CD4-positive, alpha-beta T cell treated with Interleukin-17A for 1 hour (primary cell): ENCODE measurements at places on chromosomes 3 and 15.

DNA sequence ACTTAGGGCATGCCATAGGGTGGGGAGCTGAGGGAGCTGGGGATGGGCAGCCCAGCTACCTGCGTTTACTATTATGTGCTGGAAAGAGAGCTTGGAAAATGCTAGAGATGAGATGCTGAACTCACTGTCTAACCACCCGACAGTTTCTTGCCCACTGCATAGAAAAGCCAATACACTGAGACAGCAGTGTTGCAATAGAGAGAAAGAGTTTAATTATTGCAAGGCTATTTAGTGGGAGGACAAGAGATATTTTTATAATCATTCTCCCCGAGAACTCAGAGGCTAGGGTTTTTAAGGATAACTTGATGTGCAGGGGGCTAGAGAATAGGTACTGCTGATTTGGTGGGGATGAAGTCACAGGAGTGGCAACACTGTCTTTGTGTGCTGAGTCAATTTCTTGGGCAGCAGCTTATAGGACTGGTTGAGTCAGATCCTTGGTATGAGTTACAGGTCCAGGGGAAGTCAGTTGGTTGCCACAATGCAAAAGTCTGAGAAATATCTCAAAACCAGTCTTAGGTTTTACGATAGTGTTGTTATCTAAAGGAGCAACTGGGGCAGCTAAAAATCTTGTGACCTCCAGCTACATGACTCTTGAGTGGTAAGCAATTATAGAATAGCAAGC lies 205.9 kb downstream of the GABRG3 start:
- no peak for DNase-seq

GRCh38 chr15:23645371-23646164 lies 2.1 kb downstream of the MAGEL2 start:
- DNase-seq, result no peak

DNA sequence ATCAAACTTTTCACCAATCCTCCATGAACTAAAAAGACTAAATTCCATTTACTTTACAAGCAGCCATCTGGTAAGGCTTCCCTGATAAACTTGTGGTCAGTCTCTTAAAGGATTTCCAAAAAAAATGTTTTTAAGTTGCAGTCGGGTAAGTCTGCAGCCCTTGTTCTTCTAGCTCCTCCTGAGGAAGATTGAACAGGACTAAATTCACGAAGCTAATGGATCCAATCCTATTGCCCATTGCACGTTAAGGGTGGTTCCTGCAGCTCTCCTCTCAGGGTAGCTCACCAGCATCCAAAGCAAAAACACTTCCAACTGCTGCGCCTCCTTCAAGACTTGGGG lies 2.8 kb downstream of the HES1 start:
- DNase-seq, result no peak

GRCh38 chr3:172317984-172318383 lies 130.3 kb downstream of the GHSR start:
- peak; percentile 9 for DNase-seq

GRCh38 chr15:69755551-69756310 lies 303.1 kb downstream of the RPLP1 start:
- peak; percentile 67 for DNase-seq

GRCh38 chr3:161548301-161548700 lies 51.7 kb downstream of the OTOL1 start:
- no peak for DNase-seq

DNA sequence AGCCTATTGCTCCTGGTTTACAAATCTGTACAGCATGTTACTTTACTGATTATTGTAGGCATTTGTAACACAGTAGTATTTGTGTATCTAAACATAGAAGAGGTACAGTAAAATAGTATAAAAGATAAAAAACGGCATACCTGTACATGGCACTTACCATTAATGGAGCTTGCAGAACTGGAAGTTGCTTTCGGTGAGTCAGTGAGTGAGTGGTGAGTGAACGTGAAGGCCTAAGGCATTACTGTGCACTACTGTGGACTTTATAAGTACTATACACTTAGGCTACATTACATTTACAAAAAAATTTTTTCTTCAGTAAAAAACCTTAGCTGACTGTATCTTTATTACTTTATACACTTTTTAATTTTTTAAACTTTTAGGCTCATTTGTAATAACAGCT lies 90.9 kb downstream of the RAP2B start:
- no peak for DNase-seq

GRCh38 chr3:188152660-188153436 lies 1.1 kb upstream of the LPP start:
- no peak for DNase-seq

GRCh38 chr3:169242708-169243513 lies 420.6 kb downstream of the MECOM start:
- DNase-seq, result no peak

GRCh38 chr15:64560998-64561397 lies 100.6 kb downstream of the ZNF609 start:
- DNase-seq, result no peak

DNA sequence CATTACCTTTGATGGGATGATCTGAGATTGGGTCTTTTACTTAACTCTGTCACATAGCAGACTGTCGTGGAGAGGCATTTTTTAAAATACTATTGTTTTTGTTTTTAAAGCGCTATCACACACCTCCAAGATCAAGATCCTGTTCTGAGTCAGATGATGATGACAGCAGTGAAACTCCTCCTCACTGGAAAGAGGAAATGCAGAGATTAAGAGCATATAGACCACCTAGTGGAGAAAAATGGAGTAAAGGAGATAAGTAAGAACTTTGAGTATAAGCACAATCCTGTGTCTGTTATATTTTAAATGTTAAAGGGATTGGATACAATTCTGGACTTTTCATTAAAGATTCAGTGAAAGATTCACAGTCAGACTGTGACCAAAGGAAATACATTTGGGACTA lies 18.4 kb upstream of the ZBTB47 start:
- DNase-seq, result peak; percentile 39

DNA sequence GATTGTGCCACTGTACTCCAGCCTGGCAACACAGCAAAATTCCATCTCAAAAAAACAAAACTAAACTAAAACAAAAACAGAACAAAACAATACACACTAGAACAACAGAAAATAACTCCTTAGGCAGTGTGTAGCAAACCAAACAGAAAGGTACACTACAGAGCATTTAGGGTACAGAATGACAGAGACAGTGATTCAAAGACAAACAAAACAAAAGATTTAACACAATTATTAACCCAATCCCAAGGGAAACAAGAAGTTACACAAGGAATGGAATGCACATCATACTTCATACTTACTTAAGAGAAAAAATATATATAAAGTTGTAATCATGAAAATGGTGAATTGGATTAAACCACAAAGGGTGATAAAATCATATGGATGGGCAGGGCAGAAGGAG lies 12.9 kb downstream of the SLC25A20 start:
- no peak for DNase-seq

- no peak for DNase-seq
Observed at GRCh38 chr3:132596816-132597433, at the start of gene ACKR4. Gene ACKR4 (plus strand): TSS chr3:132597270. CDS start chr3:132600398, 3,128 bp downstream.

GRCh38 chr3:182802413-182803390 lies 9.4 kb downstream of the ATP11B start:
- DNase-seq, result no peak

GRCh38 chr3:188796122-188796631 lies 375.6 kb upstream of the TPRG1 start:
- peak; percentile 10 for DNase-seq

- DNase-seq, result no peak
Observed at GRCh38 chr3:150124142-150124541, 153.4 kb upstream of the PFN2 start.

GRCh38 chr3:57982561-57983243 lies 25.5 kb upstream of the FLNB start:
- no peak for DNase-seq

DNA sequence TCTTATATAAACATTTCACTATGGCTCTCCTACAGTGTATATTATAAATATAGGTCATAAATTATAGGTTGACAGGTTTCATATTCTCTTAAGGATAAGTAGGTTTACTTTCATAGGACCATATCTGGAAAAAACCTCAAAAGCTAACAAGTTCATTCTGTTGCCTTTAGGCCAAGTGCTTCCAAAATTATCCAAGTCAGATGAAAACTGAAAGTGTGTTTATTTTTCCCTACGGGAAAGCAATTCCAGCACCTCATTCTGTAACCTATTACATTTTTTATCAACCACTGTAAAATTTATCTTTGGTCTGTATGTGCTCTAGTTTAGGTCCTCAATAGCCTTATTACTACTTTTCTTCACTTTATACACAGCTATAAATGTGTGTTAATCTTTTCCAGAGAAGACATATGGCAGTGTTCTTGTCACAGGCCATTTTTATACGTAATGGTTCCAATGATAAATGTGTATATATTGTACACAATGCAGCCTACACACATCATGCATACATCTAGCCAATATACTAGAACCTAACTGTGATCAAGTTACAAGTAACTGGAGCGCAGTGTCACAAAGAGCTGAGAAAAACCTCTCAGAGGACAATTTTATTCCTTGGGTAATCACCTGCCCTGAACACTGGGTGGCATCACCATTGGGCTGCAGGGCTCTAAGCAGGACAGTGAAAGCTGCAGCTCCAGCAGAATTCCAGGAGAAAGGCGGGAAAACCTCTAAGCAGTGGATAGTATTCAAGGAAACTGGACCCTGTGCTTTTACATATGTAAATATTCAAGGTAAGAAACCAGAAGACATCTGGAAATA lies 251.3 kb downstream of the CTNNB1 start:
- DNase-seq, result no peak

DNA sequence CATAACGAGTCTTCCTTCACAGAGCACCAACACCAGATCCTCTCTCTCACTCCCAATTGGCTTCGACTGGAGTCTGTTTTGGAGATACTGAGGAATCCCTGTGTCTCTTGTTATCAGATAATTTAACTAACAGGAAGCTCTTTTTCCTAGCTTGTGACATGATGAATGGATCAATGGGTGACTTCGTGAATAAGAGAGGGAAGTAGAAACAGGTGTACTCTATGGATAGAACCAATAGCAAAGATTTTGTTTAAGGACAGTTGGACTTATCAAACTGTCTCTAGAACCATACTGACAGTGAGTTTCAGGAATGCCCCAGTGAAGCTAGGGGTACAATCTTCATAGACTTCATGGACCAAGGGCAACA lies 29.4 kb upstream of the KLHL6 start:
- no peak for DNase-seq

- DNase-seq, result no peak
Observed at GRCh38 chr15:39565851-39566250, 15.0 kb upstream of the THBS1 start.

GRCh38 chr3:28267984-28268849 lies 26.8 kb downstream of the CMC1 start:
- DNase-seq, result no peak

DNA sequence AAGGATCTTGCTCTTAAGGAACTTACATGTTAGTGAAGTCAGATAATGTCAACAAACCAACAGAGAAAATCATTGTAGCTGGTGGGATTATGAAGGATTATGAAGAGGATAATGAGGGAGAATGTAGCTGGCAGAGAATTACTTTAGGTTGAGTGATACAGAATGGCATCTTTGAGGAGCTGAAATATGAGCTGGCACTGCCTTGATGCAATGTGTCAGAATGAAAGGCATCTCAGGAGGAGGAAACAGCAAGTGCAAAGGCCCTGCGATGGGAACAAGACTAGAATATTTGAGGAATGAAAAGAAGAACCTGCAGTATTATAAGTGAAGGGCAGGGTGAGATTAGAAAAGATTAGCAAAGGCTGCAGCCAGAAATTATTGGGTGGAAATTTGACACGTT lies 237.2 kb upstream of the ADAMTS9 start:
- DNase-seq, result no peak

- DNase-seq, result no peak
Observed at GRCh38 chr3:159482241-159482993, 506.2 kb upstream of the IL12A start.

DNA sequence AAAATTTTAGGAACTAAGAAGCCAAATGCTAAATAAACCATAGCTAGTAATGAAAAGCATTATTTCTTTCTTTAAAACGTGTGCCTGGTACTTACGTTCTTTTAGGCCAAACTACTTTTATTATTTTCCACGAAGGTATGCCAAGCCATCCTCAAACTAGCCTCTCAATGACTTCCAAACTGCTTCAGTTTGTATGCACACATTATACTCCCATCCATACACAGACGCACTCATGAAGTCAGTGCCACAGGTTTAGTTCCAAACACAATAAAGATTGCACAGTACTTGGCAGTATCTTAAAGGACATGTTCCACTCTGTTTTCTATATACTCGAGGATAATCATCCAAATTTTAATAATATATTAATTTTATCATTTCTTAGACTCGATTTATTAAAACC lies 609.2 kb upstream of the ZNF385D start:
- no peak for DNase-seq

- DNase-seq, result no peak
Observed at GRCh38 chr3:76908156-76908555, 131.7 kb upstream of the ROBO2 start.

DNA sequence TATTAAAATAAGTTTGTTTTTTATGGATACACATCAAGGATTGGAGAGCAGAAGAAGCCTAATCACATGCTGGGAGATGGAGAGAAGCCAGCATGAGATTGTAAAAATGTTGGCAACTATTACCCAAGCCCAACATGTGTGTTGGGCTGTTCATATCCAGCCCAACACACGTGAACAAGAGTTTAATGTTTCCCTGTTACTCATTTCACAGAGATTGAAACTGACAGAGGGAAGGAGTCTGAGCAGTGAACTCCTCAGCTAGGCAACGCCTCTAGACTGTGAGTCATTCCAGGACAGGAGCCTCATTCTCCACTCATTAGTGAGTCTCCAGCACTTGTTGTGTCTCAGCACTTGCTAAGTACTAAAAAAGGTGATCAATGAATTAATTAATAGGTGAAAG lies 43.2 kb upstream of the CMSS1 start:
- no peak for DNase-seq

DNA sequence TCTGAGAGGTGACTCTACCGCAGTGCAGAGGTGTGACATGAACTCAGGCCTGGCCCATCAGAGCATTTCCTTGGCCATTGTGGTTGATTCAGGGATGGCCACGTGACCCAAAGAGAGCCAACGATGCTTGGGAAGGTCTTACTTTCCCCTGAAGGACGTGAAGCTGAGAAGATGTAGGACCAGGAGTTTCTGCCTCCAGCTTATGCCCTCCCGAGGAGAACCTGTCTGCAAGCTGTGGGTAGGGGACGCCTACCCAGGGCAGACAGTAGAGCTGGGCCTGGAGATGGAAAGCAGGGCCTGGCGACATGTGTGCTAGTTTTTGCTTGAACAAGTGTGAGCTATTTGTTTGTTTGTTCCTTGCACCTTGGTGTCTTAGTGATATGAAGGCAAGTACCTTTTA lies 89.4 kb downstream of the RPLP1 start:
- DNase-seq, result no peak
